ENCODE measurements at places on chromosomes 13 and 19.

DNA sequence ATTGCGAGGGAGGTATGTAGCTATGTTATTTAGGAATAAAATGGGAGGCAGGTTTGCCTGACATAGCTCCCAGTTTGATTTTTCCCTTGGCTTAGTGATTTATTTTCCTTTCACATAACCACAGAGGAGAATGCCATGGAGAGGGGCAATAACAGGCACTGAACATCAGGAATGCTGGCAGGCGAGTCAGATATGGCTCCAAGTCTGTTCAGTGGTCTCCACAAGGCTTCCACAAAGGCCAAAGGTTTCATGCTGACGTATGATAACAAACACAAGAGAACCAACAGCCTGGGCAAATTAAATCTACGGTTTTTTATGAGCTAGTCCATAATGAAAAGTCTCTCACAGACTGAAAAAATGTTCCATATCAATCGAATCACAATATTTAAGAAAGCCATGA lies 66.7 kb downstream of the SUCLA2 start:
- no peak for DNase-seq

DNA sequence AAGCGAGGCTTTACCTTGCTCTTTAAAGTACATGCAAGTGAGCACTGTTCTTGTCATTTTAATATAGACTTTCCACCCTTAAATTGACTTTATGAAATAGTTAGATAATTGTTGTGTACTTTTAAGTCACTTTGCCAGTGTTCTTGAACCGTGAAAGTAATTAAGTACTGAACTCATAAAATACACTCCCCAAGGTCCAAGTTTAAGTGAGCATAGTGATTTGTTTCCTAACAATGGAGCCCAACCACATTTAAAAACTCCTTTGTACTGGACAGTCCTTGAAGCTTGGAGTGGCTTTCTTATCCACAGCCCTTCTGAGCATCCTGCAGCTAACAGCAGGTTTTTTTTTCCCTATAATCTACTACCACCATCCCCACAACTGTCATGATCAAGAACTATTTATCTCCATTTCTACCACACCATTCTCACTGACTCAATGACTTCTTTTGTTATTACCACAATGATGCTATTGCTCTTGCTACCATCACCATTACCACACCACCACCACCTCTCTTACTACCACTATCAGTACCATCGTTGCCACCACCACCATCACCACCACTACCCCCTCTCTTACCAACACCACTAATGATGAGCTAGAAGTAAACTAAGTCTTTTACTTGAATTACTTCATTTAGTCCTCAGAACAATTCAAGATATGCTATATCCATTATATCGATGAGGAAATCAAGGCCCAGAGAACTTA lies 452.6 kb downstream of the DIAPH3 start:
- no peak for DNase-seq

GRCh38 chr13:105679838-105680237 lies 855.6 kb downstream of the EFNB2 start:
- DNase-seq: no peak

DNA sequence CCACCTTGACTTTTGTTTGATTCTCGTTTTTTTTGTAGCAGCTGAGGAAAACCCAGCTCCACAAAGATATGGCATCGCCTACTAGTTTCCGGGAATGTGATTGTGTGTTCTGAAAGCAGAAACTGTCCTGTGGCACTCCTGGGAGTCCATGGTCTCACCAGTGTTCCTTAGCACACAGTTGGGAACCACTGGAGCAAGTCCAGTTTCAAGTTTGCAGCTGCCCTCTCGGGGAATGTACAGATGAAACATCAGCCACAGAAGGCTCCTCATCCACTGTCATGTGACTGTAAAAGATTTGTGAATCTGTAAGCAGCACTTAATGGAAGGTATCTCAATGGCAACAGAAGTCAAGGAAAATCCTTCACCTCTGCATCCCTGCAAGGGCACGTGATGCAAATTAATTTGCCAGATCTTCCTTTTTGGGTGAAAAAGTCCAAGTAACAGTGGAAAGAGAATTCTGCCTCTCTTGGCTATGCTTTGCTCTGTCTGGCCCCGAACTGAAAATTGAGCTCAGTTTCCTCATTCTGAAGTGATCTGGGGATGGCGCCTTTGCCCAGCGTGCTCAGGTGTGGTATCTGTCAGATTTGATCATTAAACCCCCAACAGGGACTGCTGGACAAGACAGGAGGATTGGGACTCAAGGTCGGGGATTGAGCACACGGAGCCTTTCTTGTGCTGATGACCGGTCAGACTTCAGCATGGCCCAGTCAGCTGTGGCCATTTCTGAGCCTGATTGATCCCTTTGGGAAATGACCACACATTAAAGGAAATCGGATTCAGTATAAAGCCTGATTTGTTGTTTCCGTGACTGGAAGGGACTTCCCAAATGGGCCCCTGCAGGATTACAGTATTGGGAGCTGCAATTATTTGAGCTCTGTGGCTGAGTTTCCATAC lies 58.8 kb downstream of the ING1 start:
- DNase-seq: no peak

GRCh38 chr19:31678421-31678820 lies 329.2 kb upstream of the TSHZ3 start:
- no peak for DNase-seq

GRCh38 chr19:35718345-35719041 lies 690 bp downstream of the KMT2B start:
- DNase-seq: peak; percentile 16

DNA sequence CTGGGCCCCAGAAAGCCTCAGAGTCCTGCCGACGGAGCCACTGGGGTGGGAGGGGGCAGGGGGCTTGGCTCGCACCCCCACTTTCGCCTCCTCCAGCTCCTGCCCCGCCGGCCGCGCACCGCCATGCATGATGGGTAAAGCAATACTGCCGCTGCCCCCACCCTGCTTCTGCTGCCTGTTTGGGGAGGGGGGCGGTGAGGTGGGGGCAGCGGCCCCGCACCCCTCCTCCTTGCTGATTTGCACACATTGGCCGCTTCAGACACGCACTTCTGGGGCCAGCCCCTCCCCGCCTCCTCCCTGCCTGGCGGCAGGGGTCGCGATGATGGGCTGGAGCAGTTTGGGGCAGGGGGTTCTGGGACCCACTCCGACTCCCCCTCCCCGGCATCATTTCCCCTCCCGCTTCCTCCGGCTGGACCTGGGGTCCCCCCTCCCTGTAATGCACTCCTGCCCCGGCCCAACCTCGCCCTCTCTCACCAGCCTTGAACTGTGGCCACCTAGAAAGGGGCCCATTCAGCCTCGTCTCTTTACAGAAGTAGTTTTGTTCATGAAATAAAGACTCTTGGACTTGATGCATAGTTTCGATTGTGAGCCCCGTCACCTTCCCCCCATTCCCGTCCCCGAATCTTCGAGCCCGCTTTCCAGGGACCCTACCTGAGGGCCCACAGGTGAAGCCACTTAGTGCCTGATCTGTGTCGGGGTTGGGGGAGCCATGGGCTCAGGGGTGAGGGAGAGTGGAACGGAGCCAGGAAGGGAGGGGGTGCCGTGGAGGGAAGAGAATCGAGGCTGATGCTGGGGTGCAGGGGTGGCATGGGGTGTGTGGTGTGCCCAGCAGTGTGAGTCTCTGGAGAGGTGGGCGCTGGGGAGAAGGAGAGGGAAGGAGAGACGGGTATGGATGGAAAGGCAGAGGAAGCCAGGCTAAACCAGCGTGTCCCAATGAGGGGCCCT lies 1.4 kb upstream of the HPN start:
- no peak for DNase-seq

DNA sequence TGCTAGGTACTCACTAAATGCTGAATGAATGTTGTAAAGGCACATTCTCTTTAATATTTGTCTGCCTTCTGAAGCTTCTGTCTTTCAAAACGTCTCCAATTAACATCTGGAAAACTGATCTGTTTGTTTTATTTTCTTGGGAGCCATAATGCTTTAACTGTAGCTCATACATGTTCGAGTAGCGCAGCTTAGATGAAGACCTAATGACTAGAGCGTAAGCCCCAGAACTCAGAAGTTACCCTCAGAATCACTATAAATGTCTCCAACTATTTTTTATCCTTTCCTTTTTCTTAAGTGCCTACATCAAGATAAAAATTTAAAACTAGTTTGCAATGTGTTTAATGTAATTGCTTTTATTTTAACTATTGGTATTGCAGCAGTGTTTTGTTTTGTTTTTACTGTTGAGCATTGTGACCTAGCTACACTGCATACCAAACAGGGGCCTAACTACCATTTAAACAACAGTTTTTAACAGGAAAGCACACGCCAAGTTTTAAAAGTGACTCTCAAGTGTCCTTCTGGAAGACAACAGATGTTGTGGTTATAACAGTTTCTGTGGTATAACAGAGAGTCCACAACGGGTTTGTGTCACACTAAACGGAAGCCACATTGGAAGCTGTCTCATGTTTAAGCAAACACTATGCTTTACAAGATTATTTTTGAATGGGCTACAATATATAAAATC lies 42.0 kb downstream of the MRPL57 start:
- no peak for DNase-seq

- DNase-seq: peak; percentile 49
Measured at GRCh38 chr13:109869312-109870237, 83.2 kb upstream of the IRS2 start.

DNA sequence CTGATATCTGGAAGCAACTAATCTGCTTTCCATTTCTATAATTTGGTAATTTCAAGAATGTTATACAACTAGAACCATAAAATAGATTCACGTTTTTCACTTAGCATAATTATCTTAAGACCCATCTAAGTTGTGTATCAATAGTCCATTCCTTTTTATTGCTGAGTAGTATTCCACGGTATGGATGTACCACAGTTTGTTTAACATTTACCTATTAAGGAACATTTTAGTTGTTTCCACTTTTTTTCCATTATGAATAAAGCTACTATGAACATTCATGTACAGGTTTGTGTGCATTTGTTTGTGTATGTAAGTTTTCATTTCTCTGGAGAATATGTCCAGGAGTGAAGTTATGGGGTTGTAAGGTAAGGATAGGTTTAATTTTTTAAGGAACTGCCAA lies 18.3 kb upstream of the ZNF112 start:
- no peak for DNase-seq

DNA sequence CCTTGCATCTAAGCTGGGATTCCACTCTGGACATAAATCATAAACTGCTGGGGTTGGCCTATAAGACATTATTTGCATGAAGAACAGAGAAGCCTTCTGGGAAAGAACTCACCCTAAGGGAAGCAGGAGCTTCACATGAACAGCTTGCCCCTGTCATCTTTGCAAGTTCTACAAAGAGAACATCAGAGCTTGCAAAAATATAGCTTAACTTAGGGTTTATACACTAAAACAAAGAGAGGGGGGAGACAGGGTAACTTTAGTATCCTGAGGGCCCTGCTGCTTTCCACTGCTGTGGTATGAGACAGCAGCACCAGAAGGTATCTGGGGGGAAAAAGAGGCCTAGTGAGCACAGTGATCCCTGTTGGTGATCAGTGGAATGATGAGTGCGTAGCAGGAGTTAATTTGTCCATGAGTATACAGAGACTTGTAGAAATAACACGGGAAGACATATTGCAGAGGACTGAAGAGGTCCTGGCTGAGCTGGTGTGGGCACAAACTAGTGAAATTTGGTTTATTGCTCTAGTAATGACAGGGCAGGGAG lies 116.1 kb upstream of the TSC22D1 start:
- no peak for DNase-seq

Measured in dorsolateral prefrontal cortex (tissue), 122 donors.